ENCODE measurements at places on chromosomes 1 and 21.

GRCh38 chr1:47792779-47793178, 204.4 kb downstream of the TRABD2B start:
- no peak for DNase-seq

- peak; percentile 62 for DNase-seq
These were observed 16.5 kb downstream of the PRRX1 start for GRCh38 chr1:170680428-170680827.

DNA sequence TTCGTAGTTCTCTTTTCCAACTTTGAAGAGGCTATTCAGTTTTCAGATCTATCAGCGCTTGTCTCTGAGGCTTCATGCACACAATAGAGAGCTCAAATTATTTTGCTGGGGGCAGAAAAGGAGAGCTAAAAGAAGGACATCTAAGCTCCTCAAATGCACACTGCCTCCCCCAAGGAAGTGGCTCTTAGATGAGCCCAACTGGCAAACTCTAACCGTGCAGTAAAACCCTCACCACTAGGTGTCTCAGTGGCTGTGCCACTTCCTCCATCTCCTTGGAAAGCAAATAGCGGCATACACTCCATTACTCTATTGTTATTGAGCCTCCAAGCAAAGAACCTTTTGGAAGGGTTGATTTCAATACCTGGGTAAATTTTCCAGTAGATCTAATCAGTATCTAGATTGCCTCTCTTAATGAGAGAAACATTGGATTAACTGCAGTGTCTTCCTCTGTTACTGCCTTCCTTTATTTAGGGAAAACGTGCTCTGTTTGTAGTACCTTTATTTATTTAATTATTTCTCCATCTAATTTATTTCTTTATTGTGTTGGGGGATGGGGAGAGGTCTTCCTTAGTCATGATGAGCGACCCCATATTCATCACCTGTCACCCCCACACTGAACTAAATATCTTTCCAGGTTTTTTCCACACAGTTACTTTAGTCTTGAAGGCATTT, 9.2 kb upstream of the SFPQ start:
- DNase-seq: peak; percentile 90

DNA sequence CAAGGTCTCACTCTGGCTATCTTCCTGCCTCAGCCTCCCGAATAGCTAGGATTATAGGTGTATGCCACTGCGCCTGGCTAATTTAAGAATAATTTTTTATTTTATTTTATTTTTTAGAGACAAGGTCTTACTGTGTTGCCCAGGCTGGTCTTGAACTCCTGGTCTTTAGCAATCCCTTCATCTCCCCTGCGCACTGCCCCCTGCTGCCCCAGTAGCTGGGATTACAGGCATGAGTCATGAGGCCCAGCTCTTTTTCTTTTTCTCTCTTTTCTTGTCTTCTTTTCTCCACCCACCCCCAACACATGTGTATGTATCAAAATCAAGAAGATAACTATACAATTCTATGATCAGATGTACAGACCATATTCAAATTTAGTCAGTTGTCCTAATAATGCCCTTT, 87.2 kb downstream of the PEX14 start:
- DNase-seq: no peak

DNA sequence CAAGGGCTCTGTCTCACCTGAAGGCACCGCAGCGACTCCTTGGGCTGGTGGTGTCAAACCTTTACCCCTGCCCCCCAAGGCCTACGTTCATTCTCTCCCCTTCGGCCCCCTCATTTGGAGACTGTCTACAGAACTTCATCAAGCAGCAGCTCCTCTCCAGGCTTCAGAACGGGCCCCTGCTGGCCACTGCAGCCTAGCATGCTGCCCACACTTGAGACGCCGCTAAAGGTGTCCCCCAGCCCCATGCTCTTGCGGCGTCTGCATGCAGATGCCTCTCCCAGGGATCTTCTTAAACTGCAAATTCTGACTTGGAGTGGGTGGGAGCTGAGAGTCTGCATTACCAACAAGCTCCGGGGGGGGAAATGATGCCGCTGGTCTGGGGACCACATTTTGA, 104.2 kb downstream of the PRDM2 start:
- DNase-seq: no peak

All from foreskin fibroblast (primary cell).